ENCODE measurements at places on chromosomes 12 and 14.
A peak's percentile ranks its signal among the peaks of the same experiment; 100 is the strongest.

GRCh38 chr14:24051176-24051788 lies 527 bp upstream of the CARMIL3 start:
- peak; percentile 18 for DNase-seq

GRCh38 chr14:58639842-58640484 lies 2.2 kb downstream of the DACT1 start:
- no peak for DNase-seq

DNA sequence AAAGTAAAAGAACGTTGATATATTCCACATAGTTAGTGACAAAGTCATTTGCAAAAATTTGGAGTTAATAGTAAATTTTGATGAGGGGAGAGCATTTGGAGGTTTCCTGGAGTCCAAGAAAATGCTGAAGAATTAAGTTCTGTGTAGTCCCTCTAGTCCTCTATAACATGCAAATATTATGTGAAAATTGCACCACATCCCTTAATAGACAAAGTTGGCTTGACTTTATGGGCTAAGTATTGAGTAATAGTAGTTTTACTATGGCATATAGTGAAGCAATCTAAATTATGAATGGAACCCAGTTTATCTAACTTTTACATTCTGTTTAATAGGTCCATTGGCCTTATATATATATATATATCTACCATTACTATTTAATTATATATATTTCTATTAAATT lies 66.4 kb upstream of the DCN start:
- no peak for DNase-seq

DNA sequence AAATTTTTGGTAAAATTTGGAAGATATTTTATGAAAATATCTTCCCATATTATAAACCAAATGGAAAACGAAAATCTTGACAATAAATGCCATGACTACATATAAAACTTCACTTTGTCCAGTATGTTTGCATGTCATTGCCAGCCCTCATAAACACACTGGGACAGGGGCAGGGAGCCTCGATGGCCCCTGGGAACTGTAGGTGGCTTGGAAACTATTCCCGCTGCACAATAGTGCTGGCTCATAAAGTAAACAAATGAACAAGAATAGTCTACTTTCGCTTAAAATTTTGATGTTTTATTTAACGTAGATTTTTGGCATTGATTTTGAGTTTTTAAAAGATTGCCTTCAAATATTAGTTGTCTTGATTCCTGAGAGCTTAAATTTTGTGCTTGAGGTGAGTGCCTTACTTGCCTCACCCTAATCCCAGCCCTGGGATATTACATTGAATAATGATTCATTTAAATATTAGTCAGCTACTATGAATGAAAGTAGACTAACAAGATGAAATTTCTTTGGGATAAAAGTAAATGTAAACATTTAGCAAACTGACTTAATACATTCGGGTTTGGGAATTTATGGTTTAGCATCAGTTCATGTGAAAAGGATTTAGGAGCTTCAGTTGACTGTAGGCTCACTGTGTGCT lies 74.0 kb upstream of the PKP2 start:
- no peak for DNase-seq

GRCh38 chr14:37655418-37655817 lies 60.0 kb downstream of the TTC6 start:
- no peak for DNase-seq

DNA sequence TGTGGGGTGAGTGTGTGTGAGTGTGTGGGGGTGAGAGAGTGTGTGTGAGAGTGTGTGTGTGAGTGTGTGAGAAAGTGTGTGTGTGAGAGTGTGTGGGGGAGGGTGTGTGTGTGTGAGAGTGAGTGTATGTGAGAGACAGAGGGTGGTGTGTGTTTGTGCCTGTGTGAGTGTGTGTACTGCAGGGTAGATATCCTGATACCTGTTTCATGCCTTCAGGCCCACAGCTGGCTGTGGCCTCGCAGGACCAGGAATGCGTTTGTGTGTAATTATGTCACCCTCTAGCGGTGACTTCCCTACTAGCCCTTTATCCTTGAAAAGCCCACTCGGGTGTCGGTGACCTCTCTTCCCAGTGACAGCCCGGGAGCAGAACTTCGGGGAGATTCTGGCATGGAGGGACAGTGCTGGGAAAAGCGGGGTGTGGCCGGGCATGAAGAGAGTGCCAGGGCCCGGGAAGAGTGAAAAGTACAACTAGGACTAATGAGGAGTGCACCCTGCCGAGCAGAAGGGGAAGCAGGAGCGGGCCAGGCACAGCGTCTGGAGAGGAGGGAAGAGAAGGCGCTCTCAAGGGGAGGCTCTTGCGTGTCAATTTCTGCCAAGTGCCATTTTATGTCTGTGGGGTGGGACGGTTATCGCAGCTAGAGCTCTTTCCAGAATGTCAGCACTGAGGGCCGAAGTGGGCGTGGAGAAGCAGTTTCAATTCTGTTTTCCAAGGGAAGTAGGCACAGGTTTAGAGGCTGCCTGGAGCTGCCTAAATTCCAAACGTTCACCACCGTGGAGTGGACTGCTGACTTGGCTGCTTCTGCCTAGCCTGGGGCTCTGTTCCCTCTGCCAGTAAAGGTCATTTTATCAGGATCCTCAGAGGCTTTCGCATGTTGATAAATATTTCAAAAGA lies 11.0 kb upstream of the FBXL14 start:
- DNase-seq = peak; percentile 74
